ENCODE measurements at places on chromosomes 2 and 18.

DNA sequence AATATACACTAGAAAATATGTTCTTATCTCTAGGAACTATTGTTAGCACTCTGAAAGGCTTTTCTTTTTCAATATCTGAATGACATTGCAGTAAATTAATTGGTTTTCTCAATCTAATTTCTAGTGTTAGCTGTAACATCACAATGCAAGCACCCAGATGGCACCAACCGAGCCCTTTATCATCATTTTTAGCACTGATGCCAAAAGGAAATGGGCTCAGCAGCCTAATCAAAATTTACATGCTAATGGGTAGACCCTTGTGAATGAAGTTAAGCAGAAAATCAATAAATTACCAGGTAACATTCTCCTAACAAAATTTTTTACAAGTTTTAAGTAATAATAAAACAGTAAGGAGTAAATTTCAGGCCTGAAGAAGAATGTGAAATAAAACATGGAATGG lies 53.5 kb upstream of the PGAP1 start:
- peak; percentile 44 for DNase-seq

DNA sequence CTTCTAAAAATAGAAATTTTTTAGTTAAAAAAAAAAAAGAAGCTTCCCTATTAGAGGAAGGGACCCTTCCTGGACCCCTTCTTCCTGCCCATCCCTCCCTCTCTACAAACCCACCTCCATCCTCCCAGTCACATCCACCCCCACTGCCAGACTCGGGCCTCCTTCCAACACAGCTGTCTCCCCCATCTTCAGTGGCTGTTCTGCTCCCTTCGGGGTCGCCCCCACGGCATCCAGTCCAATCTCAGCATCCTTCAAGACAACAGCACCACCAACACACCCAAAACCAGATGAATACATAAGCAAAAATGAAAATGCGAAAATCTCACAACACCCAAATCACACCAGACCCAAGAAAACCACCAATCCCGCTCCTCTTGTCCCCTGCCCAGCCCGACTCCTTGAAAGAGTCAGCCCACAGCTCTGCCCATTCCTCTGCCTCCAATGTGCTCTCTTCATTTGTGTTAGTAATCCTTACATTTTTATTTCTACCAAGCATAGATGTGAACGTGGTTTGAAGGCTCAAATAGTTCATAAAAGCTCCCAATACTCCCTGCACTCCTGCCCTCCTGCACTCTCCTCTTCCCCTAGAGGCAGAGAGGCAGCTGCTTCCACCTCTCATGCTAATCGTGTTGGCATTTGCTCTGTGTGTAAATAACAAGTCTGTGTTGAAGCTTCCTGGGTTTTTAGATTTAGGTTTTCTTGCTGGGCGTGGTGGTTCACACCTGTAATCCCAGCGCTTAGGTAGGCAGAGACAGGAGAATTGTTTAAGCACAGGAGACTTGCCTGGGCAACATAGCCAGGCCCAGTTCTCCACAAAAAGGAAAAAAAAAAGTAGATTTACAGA lies 37.0 kb downstream of the MAL start:
- no peak for DNase-seq

GRCh38 chr2:79721966-79722365 lies 209.1 kb downstream of the CTNNA2 start:
- DNase-seq = no peak

GRCh38 chr2:19993731-19994130 lies 3.8 kb upstream of the WDR35 start:
- DNase-seq = no peak

GRCh38 chr2:100339823-100340222 lies 17.5 kb upstream of the LONRF2 start:
- DNase-seq = no peak

DNA sequence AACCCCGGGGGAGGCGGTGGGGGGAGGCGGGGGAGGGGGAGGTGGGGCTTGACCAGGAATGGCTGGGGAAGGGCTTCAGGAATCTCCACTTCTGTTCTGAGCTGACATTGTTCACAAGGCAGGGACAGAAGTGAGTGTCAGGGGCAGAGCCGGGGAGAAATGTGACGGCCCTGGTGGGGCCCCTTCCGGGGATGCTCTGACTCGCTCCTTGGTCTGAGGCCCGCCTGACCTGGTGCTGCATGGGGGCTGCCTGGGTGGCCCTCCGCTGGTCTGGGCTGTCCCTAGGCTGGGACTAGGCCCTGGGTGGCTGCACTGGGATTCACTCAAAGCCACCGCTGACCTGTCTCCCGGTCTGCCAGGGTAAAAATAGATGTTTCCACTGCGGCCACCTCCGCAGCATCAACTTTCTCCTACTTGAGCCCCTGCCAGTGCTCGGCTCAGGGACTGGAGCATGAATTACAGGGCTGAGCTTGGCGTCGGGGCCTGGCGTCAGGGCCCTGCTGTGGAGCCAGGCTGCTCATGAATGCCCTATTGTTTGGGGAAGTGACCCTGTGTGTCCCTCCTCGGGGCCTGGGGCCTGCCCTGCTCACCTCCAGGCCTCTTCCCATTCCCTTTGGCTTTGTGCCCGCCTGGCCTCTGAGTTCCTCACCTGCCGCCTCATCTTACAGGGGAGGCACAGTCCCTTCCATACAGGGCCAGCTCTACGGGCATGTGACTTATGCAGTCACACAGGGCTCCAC lies 247.5 kb downstream of the DYSF start:
- no peak for DNase-seq
